ENCODE measurements at places on chromosomes 13 and 19. TPM values are rescaled to one million over a fixed set of nuclear protein-coding genes. Genes with fewer than 3 reads are reported as not detected.

Gene SYNGR4
- not detected for total RNA-seq

Gene CEACAM7
- total RNA-seq, result not detected

Gene NLRP4
- total RNA-seq, result not detected

Gene LAIR1
- 0.98 TPM for total RNA-seq

Gene ZNF93
- total RNA-seq, result 19.2 TPM

Gene FOXO1
- total RNA-seq, result 7.1 TPM

Gene FOSB
- 0.49 TPM for total RNA-seq

Gene EFNB2
- total RNA-seq, result 73.0 TPM

Gene NLRP11
- not detected for total RNA-seq

Gene SERP2
- total RNA-seq, result 28.0 TPM

Gene SPHK2
- 9.6 TPM for total RNA-seq

Gene TIMM29
- 23.8 TPM for total RNA-seq

Gene RNF17
- not detected for total RNA-seq

Gene SCAMP4
- 22.1 TPM for total RNA-seq

Gene SULT2A1
- not detected for total RNA-seq

Gene RDH8
- not detected for total RNA-seq

Gene ZNF329
- total RNA-seq, result 26.3 TPM

Gene SYT5
- total RNA-seq, result 84.8 TPM

Gene RFPL4A
- total RNA-seq, result not detected

Gene PODNL1
- total RNA-seq, result not detected

Gene SIGLECL1
- total RNA-seq, result not detected

Gene TMEM255B
- total RNA-seq, result under 0.01 TPM

Gene AP1M2
- total RNA-seq, result not detected

Gene ZNF823
- 14.0 TPM for total RNA-seq

Gene KDM4B
- total RNA-seq, result 30.5 TPM

Gene CDX2
- not detected for total RNA-seq

Gene CEBPA
- 1.2 TPM for total RNA-seq

Gene MBD3L1
- not detected for total RNA-seq

Gene CEP89
- 21.9 TPM for total RNA-seq

Gene LRRC8E
- total RNA-seq, result under 0.01 TPM

Gene EMC10
- 56.3 TPM for total RNA-seq

All from temporal lobe (tissue), 4 donors.